ENCODE measurements at places on chromosomes 5 and 9.
A peak's percentile ranks its signal among the peaks of the same experiment; 100 is the strongest.

- DNase-seq = no peak
Measured at GRCh38 chr9:91843093-91843492, 106.9 kb downstream of the ROR2 start.

DNA sequence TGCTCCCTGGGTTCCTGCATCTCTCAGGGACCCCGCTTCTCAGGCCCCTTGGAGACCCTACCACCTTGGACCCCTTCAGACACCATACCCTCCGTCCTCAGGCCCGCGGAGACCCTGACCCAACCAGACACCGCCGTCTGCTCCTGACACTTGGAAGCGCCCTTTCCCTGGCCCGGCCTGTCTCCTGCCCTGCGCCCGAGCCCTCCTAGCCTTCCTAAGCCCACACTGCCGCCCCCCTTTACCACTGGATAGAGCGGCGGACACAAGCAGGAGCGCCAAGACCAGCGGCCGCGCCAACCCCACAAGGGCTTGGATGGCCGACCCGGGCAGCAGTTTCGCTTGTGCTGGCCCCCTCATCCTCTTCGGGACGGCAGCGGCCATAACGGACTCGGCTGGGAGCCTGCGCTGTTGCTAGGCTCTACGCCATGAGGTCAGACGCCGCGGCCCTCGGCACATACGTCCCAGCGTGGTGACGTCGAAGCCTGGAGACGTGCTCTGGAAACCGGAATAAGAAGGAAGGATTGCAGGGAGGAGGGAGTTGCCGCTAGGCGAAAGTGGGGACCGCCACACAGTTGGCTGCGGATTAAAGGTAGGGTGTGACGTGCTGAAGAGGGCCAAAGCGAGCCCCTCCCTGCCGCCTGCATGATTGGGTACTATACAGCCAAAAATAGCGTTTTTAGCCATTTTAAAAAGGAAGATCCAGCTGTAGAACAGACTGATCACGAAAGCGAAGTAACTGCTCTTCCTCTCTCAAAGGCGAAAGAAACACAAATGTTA is at the start of gene C5orf15:
C5orf15 (minus strand) TSS at position 422 of the 777 bp plus-strand sequence; CDS start at position 381, 41 bp downstream.
- peak; percentile 91 for DNase-seq

- DNase-seq = no peak
Measured at GRCh38 chr9:27192291-27192960, 83.4 kb downstream of the TEK start.

GRCh38 chr5:116421080-116421629 is 153.5 kb downstream of the SEMA6A start:
- DNase-seq = no peak

DNA sequence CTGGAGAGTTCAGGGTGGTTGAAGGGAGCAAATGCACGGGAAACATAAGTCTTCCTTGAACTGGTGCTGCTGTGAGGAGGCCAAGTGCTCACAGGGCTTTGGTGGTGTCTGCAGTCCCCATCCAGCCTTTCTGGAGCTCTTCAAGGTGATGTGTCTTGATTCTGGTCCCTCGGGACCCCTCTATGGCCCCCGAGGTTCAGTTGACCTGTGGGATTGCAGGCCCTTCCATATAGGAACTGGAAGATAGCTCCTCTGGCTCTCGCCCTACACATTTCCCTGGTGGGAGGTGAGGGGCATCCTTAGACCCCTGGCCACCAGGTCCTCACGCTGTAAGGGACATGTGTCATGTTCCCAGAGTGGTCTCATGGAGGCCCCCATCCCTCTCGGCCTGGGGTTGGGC is 191.8 kb downstream of the GADD45G start:
- DNase-seq = no peak

DNA sequence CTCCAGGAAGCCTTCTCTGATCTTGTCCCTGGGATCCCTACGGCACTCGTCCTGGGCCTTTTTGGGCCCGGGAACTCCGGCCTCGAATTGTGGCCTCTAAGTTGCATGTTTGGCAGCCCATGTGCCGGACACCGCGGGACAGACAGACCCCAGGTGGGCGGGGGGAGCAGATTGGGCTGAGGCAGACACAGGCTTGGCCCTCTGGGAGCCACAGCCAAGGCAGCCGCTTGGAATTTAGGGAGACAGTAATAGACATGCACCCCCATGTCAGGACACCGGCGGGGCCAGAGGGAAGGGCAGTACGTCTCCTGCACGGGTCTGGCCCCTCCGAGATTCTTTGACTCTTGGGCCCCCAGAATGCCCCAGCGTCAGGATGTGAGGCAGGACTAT is 36.2 kb downstream of the ADAMTSL2 start:
- DNase-seq = no peak

DNA sequence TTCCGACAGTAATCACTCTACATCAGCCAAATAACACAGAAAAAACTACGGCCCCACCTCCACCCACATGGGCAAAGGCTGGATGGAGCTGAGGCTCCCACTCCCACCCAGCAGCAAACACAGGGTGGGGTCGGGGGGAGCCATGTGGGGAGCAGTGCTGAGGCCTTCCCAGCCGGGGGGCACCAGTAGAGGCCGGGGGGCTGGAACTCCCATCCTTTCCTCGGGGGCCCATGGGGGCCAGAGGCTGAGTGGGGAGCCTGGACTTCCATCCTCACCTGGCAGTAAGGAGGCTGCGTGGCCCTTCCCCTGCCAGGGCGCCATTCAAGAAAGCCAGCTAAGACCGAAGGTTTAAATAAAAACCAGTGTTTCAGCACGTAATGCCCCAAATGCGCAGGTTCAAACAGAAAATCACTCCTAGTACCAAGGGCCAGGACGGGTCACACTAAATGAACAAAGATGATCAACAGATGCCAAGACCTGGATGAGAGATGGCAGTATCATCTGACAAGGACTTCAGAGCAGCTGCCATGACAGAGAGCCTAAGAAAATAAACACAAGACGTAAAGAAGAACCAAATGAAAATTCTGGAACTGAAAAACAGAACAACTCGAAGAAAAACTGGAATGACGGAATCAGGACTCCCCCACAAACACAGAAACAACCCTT is 9.4 kb downstream of the CCDC127 start:
- DNase-seq = peak; percentile 1

- no peak for DNase-seq
Measured at GRCh38 chr5:169181814-169182213, 119.1 kb downstream of the SLIT3 start.

DNA sequence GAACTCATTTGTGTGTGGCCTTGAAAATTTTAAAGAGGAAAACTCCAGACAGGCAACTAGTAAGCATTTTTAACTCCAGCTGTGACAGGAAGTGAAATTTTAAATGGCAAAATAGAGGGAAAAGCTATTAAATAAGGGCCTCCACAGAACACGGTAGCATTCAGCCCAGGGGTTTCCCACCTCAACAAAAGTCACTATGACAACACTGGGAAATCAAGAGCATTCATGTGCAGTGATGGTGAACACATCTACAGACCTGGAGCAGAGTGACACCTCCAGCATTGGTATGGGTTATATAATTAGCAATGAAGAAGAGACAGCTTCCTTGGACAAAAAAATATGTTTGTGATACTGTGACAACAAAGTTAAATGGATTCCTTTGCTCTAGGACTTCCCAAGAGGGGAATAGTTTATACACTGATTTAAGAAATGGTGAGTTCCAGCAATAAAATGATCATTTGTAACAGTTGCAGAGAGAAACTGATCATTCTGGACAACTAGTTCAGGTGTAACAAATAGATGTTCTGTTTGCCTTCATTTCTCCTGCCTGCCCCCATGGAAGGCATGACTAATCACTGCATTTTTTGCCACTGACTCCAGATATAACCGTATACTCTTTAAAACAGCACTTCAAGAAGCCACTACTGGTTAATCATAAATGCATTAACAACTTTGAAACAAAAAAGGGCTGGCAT is 93.3 kb upstream of the SLC44A1 start:
- no peak for DNase-seq

GRCh38 chr9:82490019-82490499 is 501.5 kb downstream of the SPATA31D1 start:
- DNase-seq = no peak

GRCh38 chr5:124658867-124659557 is 87.4 kb downstream of the ZNF608 start:
- DNase-seq = no peak

GRCh38 chr5:14968796-14969195 is 97.2 kb upstream of the ANKH start:
- DNase-seq = no peak

GRCh38 chr5:149323210-149323609 is 22.1 kb upstream of the GRPEL2 start:
- no peak for DNase-seq

GRCh38 chr5:66906021-66906420 is 290.6 kb downstream of the CD180 start:
- DNase-seq = no peak

GRCh38 chr5:72722792-72723452 is 93.5 kb upstream of the TNPO1 start:
- no peak for DNase-seq

DNA sequence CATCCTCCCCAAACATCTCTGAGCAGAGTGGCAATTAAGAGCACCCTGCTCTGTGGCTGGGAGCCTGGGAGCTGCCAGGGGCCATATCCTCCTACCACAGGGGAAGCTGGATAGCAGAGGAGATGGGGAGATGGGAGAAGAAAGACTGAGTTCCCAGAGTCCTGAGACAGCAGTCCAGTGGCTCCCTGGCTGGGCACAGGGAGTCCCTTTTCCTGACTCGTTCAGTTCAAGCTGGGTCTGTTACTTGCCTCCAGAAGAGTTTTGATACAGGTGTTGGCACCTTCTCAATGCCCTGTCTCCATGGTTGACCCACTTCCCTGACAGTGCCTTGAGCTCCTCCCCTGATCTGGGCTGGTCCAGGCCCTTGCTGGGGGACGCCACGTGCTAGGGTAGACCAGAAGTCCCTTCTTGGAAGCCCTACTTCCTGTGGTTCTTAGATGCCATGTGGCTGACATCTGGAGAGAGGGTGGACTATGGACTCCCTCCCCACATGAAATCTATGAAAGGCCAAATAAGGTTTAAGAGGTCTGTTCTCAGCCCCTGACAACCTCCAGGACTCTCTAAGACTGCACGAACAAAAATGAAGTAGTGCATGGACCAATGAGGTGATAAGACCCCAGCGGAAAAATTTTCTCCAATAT is 166.2 kb downstream of the AUH start:
- DNase-seq = no peak

GRCh38 chr9:135478191-135478590 is 1.4 kb upstream of the PPP1R26 start:
- DNase-seq = no peak

DNA sequence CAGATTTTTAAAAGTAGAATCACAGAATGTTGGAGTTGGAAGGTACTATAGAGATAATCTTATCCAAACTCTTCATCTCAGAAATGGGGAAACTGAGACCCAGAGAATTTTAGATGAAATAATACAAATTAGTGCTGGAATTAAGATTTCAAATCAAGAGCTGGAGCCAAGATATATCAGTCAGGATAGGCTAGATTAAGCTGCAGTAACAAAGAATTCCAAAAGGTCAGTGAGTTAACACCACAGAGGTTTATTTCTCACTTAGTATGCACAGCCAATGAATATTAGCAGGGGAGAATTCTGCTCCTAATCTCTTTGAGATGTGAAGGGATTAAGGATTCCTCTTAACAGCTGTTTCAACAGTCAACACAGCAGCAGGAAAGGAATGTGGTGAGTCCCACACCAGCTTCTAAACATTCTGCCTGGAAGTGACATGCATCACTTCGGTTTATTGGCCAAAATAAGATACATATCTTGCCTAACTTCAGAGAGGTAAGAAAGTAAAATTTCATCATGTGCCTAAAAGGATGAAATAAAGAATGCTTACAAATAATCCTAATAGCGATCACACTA is 136.8 kb downstream of the FRMD3 start:
- no peak for DNase-seq

DNA sequence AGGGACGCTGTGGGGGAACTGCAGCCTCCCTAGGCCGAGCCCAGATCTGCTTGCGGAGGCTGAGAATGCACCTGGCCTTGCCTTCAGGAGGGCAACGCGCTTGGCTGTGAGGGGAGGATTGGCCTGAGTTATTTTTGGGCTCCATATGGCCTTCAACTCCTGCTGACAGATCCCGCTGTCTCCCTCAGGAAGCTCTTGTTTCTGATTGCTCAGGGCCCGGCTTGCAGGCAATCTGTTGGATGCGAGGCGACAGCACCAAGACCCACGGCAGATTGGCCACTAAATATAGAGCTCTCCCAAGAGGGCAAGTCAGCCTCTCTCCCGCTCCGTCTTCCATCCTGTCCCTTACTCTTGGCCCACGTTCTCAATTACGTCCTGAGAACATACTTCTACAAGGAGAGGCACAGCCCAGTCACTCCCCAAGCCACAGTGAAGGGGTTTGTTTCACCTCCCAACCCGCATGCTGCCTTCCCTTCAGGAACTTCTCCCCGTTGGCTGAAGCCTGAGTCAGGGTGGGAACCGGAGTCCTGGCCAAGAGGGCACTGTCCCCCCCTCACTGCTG is 53.6 kb downstream of the RASGEF1C start:
- no peak for DNase-seq

- DNase-seq = no peak
Measured at GRCh38 chr5:64767959-64768357, 533 bp downstream of the SREK1IP1 start.

DNA sequence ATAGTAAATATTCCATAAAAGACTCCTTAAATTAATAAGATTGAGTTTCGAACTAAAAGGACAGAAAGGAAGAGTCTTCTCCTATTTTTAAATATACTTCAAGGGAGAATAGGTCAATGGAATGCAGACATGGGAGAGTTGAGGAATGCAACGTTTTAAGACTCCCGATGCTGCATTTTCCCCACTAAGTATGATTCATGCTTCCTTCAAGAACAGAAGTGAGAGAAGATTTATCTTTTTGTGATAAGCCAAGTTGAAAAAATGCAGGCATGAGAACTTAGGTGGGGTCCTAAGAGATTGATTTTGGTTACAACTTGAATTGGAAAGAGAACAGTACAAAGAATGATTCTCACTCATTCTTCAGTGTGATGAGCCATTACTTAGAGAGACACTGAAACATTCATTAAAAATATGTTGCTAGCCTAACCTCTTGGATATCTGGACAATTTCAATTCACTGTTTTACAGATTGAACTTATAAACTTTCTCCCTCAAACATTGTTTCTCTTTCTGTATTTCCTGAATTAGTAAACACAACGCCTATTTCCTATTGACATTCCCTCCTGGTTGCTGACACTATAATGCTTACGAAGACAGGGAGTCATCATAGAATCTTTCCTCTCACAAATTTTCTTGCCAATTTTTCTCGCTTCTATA is 1666.1 kb upstream of the WWC1 start:
- no peak for DNase-seq

DNA sequence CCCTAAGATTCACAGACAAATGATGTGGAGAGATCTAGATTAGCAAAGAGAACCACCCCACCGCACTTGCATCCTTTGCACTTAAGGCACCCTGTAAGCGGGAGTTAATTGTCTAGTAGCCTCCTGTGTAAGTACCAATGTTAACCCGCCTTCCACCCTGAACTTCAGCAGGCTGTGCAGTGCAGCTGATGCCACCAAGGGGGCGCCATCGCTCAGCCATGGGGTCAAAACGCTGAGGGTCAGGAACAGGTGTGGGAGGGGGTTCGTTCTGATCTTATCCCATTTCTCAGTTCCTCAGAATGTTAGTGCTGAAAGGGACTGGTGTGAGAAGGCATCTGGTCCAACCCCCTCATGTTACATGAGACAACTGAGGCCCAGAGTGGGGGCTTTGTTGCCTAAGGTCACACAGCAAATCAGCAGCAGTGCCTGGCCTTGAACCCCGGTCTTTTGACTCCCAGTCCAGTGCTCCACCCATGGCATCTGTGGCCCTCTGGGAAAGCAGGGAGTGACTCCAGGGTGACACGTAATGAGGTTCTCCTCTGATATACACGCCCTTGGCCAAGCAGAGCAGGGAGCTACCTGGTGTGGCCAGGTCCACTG is 57.3 kb downstream of the CYFIP2 start:
- DNase-seq = no peak

Measured in germinal center (tissue), 1 donor.